ENCODE measurements at places on chromosomes 6 and 20.

DNA sequence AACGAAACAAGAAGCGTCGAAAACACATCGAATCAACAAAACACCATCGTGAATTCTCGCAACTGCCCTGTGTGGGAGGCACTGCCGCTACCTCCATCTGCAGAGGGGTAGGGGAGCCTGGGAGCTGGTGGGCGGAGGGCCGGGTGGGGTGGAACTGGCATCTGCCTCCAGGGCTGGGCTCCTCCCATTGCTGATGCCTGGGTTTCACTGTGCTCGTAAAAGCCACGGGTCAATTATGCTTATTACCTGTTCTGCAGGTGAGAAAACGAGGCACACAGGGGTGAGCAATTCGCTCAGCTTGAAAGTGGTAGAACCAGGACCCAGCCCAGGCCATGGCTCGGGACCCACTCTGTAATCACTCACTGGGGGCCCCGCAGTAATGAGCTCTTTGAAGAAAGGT lies 16.5 kb upstream of the SULF2 start:
- no peaks in the 10 kb centered on the region for H3K4me1 ChIP-seq
- H3K4me3 ChIP-seq: no peak overlapping the region
- no peaks in the 10 kb centered on the region for H3K36me3 ChIP-seq
- no peak for DNase-seq
- H3K27ac ChIP-seq: no peak overlapping the region
- peaks cover 14% of the 10 kb centered on the region for H3K27me3 ChIP-seq

- no peaks in the 10 kb centered on the region for H3K4me1 ChIP-seq
- no peak overlapping the region for H3K4me3 ChIP-seq
- H3K36me3 ChIP-seq: no peaks in the 10 kb centered on the region
- DNase-seq: no peak
- H3K27ac ChIP-seq: no peak overlapping the region
Observed at GRCh38 chr20:13868331-13868730, 83.5 kb downstream of the NDUFAF5 start.

DNA sequence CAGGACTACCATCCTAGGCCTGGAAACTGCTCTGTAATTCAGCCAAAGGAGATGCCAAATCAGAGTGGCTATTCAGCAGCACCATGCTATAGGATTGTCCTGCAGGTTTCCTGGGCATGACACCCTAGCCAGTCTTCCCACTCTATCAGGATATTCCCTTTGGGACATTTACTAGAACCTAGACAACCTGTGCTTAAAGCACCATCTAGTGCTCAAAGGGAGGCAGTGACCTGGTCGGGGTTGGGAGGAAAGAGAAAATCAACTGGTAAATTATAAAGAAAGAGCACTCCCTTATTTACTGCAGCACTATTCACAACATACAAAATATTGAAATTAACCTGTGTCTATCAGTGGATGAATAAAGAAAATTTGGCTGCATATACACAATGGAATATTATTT lies 67.2 kb upstream of the SMLR1 start:
- no peak overlapping the region for H3K4me3 ChIP-seq
- H3K36me3 ChIP-seq: no peaks in the 10 kb centered on the region
- H3K27me3 ChIP-seq: peaks cover 10% of the 10 kb centered on the region
- no peak overlapping the region for H3K27ac ChIP-seq
- DNase-seq: no peak
- peaks cover 18% of the 10 kb centered on the region for H3K4me1 ChIP-seq

DNA sequence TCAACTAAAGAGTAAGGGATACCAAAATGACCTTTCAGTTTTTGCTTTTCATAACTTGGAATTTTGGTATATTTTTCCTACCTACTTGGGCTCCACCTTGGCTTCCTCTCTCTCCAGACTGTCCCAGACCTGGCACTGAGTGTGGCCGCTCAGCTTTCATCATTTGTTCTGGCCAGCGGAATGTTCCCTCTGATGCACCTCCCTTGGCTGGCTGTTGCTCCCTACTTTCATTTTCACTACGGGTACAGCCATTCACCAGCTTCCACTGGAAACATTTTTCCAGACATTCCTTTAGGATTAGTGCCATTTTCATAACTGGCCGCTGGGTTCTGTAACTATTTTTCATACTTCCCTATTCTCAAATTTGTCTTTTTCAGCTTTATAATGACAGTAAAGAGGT lies 487.4 kb downstream of the TENT5A start:
- no peak for DNase-seq
- no peaks in the 10 kb centered on the region for H3K36me3 ChIP-seq
- H3K4me3 ChIP-seq: no peak overlapping the region
- no peak overlapping the region for H3K27ac ChIP-seq
- no peaks in the 10 kb centered on the region for H3K4me1 ChIP-seq
- H3K27me3 ChIP-seq: no peaks in the 10 kb centered on the region

DNA sequence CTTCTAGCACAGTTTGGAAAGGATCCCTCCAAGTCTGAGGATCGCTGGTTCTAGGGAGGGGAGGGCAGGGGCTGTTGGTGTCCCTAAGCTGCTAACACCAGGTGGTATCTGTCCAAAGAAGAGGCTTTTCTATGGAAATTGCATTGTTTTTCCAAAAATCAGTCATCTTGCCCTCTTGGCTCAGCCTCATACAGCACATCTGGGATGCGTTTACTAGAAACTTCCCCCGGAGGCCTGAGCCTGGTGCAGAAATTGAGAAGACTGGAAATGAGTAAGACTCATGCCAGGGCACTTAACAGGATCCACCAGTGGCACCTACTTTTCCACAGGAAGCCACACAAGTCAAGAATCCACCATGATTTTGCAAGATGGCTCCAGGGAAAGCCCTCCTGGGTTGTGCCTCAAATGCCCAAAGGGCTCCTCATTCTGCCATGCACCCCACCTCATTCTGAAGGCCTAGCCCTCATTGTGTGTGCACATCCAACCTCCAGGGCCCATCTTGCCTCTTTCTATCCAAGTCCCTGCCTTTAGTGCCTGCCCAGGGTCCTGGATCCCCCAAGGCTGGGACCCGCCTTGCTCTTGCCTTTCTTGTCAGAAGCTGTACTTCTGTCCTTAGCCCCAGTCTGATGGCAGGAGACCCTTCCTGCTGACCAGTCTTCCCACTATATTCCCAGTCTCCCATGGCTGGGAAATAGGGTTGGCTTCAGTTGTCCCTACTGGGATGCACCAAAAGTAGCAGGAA lies 97.6 kb downstream of the MRPL14 start:
- H3K4me3 ChIP-seq: no peak overlapping the region
- no peak overlapping the region for H3K27ac ChIP-seq
- no peaks in the 10 kb centered on the region for H3K4me1 ChIP-seq
- DNase-seq: no peak

Measured in central memory CD8-positive, alpha-beta T cell (primary cell).